ENCODE measurements at places on chromosomes 13 and 19.

DNA sequence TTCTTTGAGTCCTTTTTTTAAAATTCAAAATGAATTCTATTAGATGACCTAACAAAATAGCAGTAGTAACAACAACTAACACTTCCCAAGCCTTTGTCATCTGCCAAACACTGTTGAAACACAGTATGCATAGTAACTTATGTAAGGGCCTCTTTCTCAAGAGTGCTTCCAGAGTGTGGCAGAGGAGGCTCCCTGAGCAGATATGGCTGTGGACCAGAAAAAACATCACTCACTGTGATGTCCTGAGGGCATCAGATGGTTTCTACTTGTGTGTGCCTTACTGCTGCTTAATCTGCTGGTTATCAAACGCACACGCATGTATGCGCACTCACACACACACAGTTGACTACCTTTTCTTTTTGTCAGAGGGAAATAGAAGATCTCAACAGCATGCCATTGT is 110.8 kb downstream of the DLEU7 start:
- no peak for DNase-seq

DNA sequence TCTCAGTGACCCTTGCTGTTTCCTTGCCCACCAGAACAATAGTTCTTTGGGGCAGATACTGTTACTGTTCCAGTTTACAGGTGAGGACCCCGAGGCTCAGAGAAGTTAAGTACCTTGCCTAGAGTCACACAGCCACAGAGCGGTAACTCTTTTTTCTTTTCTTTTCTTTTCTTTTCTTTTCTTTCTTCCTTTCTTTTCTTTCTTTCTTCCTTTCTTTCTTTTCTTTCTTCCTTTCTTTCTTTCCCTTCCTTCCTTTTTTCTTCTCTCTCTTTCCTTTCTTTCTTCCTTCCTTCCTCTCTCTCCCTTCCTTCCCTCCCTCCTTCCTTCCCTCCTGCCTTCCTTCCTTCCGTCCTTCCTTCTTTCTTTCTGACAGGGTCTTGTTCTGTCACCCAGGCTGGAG is 4.9 kb upstream of the PRX start:
- no peak for DNase-seq

- peak; percentile 9 for DNase-seq
These were observed 13.7 kb downstream of the WBP4 start for GRCh38 chr13:41075034-41075433.

DNA sequence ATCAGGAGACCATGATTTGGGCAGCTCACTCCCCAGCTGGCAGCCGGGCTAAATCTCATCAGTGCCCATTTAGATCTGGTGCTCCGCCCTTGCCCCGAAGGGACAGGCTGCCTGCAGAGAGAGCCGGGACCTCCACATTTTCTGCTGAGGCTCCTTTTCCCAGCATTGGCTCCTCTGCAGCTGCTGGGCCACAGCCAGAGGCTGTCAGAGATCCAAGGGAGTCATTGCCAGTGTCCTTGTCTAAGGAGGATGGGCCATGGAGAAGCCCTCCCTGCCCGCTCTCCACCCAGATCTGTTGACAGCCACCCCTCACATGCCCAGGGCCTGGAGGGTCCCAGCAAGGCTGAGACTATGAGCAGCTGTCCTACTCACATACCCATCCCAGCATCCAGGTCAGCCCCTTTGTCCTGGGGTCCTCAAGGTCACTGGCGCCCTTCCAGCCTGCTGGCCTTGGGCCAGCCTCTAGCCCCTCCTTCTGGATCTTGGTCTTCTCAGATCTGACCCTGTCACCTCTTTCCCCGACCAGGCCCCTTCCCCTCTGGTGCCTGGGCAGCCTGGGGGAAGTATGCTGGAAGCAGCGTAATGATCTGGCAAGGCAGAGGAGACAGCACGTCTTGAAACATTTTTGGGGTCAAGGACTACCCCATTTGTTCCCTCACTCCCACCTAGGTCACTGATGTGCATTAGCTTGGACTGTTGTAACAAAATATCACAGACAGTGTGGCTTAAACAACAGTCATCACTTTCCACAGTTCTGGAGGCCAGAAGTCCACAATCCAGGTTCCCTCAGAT is 7.9 kb downstream of the PIN1 start:
- no peak for DNase-seq

DNA sequence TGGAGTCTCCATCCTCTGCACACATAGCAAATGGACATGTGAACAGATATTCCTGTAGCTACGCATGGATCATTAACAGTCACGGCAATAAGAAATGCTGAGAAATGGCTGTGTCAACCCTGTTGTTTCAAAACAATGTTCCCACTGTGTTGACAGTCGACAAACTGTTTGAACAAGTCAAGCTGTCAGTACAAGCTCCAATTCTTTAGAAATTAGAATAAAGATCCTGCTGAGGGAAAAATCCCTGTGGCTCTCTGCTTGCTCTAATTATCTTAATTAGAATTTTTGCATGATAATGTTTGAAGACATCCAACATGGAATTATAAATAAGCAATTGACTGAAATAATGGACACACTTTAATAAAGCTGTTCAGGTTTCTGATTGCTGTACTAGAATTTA is 37.9 kb upstream of the CPB2 start:
- no peak for DNase-seq

- DNase-seq = no peak
These were observed 281.2 kb downstream of the FOXO1 start for GRCh38 chr13:40384976-40385857.

DNA sequence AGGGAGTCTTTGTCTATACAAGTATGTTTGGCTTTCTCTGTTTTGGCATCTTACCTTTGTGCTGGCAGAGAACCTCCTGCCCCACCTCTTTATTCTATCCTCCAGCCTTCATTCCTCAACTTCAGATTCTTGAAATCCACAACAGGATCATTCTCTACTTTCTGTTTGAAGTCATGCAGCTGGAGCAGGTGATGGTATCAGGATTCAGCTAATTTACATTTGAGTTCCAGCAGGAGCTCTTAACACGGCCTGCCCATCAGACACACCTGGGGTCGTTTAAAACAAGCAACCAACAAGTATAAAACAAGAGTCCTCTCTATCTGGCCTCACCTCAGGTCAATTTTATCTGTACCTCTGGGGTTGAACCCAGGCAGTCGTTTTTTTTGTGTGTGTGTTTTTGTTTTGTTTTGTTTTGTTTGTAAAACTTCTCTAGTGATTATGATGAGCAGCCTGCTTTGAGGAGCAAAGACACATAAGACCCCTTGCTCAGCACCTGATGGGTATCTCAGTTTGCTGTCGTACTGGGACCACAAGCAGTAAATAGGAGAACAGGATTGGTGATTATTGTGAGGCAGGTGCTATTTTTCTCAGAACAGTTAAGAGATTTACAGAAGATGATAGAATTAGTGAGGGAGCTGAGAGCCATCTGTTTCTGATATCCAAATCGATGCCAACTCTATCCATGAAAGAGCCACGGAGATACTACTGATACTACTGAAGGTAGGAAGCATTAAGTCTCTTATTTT is 78.4 kb downstream of the GPC6 start:
- no peak for DNase-seq

DNA sequence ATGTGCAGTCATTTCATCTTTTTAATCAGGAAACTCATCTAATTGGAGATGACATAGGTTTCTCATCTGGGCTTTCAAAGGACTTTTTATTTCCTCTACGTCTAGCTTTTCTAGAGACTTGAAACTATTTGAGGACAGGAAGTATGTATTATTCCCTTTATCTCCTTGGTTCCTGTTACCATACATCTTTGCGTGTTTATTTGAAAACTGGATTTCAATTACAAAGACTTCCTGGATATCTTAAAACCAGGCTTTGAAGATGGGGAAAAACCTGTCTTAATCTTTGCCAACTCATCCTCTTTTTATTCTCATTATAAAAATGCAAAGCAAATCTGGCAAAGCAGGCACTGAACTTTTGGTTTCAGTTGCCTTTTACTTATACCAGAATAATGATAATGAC is 130.5 kb downstream of the LMO7 start:
- no peak for DNase-seq

GRCh38 chr19:30046522-30046921 is 104.5 kb downstream of the URI1 start:
- DNase-seq = no peak

- no peak for DNase-seq
These were observed 1.0 kb downstream of the FLT1 start for GRCh38 chr13:28493740-28494503.

DNA sequence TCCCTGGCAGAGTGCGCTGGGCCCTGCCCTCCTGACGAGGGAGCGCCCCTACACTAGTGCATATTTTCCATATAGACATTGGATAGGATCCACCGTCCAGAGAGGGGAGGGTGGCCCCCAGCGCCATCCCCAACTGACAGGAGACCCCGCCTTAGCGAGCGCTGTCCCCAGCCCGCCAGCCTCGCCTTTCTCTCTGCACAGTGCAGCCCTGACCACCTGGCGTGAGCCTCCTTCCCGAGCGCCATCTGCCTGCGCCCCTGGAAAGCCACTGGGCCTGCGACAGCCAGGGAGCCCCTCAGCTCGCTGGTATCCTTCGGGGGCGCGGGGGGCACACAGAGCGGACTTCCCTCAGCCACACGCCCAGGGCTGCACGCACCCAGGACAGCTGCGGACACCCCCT is 42.1 kb upstream of the ATP12A start:
- no peak for DNase-seq

- DNase-seq = no peak
These were observed 44.7 kb upstream of the GPI start for GRCh38 chr19:34320277-34320676.

- no peak for DNase-seq
These were observed 5.6 kb upstream of the SIGLEC14 start for GRCh38 chr19:51652266-51652665.

GRCh38 chr13:106917024-106917571 is 349.2 kb upstream of the ARGLU1 start:
- no peak for DNase-seq

DNA sequence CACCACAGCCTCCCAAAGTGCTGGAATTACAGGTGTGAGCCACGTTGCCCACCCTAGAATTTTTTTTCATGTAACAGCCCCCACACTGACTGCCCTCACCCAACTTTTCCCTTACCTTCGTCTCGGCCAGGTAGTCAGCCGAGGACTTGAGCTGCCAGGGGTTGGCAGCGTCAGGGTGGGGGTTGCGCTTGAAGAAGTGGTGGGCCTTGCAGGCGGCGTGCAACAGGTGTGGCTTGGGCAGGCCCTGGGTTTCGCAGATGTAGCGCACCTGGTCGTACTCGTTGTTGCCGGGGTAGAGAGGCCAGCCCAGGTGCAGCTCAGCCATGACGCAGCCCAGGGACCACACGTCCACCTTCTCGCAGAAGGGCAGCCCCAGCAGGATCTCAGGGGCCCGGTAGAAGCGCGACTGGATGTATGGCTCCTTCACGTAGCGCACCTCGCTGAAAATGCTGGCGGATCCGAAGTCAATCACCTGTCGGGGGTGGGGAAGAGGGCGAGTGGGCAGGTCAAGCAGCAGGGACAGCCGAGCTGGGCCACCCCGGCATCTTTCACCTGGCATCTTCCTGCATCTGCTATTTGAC is 6.2 kb downstream of the HIPK4 start:
- no peak for DNase-seq

GRCh38 chr13:23810685-23811240 is 78.4 kb downstream of the MIPEP start:
- no peak for DNase-seq

- DNase-seq = no peak
These were observed 1.7 kb upstream of the ZNF446 start for GRCh38 chr19:58474291-58474996.

GRCh38 chr19:49636233-49636932 is 3.6 kb downstream of the RRAS start:
- no peak for DNase-seq

- no peak for DNase-seq
These were observed 13.0 kb upstream of the LCP1 start for GRCh38 chr13:46195016-46195415.

GRCh38 chr13:76795701-76796695 is 90.2 kb downstream of the KCTD12 start:
- DNase-seq = no peak

- DNase-seq = no peak
These were observed 120.1 kb downstream of the KCTD15 start for GRCh38 chr19:33916792-33917191.

- DNase-seq = no peak
These were observed 12.8 kb downstream of the FUT6 start for GRCh38 chr19:5826531-5827341.

DNA sequence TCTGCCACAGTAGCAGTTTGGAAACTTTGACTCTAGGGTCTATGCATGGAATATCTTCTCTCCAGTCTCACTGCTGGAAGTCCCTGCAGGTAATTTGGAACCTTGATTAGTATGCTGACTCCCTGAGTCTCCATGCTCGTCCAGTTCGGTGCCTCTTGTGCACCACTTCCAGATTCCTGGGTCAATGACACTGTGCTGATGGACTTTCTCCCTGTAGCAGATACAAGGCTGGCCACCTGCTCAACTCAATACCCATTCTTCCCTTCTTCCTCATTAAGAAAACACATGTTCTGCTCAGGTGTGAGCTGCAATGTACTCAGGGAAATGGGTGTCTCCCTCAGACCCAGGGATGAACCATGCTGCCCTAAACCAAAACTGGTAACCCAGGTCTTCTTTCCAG is 99.1 kb downstream of the KL start:
- DNase-seq = no peak

DNA sequence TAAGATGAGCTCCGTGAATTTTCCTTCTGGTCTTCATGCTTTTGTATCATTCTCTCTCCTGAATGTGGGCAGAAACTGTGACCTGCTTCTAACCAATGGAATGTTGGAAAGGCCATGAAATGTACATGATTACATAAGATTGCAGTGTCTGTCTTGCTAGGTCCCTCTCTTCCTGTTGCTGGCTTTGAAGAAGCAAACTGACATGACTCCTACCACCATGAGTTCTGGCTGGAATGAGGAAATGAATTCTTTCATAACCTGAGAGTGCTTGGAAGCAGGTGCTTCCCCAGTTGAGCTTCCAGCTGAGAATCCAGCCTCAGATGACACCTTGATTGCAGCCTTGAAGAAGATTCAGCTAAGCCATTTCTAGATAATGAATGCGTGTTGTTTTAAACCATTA is 275.0 kb upstream of the MIR17HG start:
- DNase-seq = no peak

DNA sequence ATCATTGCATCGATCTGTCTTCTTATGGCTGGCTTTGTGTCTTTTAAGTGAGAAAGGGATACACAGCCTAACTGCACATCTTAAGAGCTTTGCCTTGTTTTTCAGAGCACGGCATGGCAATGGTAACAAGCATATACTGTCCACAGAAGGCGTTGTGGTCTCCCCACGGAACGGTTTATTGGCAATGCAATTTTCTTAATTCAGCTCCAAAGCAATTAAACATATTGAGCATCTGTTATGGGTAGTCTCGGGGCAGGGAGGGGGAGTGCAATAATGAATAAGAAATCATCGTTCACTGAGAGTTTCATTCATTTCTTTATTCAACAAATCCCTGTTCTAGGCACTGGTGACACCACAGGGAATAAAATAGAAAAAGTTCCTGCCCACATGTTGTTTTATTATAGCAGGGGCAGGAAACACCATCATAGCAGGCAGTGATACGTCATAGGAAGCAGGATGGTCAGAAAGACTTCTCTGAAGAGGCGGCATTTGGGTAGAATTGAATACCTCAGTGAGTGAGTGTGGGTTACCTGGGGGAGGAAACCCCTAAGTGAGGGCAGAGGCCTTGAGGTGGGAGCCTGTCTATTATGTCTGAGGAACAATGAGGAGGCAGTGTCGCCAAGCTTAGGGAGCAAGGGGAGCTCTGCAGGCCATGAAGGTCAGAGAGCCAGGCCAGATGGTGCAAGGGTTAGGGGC is 185.7 kb upstream of the KL start:
- no peak for DNase-seq

GRCh38 chr13:22031702-22032286 is 360.9 kb downstream of the FGF9 start:
- no peak for DNase-seq

- DNase-seq = no peak
These were observed 412.2 kb upstream of the TSHZ3 start for GRCh38 chr19:31761281-31761913.

Measured in caudate nucleus (tissue), 63 donors.